ENCODE measurements at places on chromosomes 7 and 10.

GRCh38 chr7:75045881-75046280 lies 27.7 kb downstream of the RCC1L start:
- DNase-seq = no peak

DNA sequence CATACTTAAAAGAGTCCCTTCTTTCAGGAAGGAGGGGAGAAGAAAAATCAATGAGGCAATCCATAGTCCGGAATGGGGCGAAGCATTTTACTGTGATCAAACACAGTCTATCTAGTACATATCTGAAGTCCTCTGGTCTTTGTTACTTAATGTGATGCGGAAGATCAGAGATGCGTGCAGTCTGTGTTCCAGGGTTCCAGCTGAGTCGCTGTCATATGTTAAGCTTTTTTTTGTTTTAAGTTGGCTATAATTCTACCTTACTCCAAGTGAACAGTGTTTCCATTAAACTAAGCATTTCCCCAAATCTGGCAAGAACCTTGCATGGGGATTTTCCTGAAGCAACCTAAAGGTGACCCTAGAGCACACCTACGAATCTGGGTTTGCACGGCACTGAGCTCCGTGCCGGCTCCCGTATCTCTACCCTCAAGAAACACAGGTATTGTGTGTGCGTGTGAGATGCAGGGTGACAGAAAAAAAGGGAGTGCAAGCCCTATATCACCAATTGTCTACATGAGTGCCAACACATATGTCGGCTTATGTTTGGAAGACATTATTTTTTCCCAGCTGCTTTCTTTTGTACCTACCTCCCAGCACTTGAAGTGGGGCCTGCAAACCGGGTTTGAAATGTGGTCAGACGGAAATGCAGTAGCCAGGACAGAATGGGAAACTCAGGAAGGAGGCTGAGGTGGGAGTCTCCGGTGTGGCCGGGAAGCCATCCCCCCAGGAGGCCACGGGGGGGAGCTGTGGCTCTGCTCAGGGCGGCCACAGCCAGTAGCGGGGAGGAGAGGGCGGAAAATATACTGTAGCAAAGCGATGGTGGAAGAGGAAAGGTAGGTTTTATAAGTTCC lies 435.8 kb upstream of the MGMT start:
- peak; percentile 39 for DNase-seq

DNA sequence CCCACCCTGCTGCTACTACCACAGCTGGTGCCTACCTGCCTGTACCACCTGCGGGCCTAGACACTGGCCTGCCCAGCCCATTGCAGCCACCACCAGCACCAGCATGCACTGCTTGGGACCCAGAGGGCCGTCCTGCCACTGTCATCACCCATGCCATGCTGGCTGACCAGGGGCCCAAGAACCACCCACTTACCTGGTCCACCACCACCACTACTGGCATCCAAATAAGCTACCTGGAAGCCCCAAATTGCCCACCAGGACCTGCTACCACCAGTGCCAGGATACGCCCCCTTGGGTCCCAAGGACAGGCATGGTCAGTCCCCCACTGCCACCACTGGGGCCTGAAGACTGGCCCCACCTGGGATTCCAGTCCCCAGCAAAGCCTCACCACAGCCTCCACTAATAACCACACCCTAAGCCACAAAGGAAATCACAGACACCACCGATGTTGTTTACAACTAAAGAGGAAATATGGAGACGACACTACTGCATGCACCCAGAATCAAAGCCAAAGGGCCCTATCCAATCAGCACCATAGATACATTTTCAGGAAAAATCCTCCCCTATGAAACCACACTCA lies 70.5 kb upstream of the DIP2C start:
- no peak for DNase-seq

GRCh38 chr10:80283119-80283518 lies 6.3 kb downstream of the MAT1A start:
- no peak for DNase-seq

DNA sequence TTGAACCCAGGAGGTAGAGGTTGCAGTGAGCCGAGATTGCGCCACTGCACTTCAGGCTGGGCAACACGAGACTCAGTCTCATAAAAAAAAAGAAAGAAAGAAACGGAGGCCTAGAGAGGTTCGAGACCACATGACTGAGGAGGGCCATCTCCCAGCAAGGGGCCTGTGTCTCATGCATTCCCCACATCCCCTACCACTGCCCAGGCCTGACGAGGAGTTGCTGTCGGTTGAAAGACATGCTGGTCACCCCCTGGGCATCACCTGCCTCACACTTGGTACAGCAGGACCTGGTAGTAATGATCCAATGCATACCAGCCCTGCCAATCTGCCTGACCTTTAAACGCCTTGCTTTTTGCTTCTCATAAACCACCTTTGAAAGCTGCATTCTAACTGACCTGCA lies 85.9 kb downstream of the DLG5 start:
- no peak for DNase-seq

- DNase-seq = no peak
These were observed 362.7 kb downstream of the DNAJB6 start for GRCh38 chr7:157699357-157700013.

- no peak for DNase-seq
These were observed 64.9 kb downstream of the LCOR start for GRCh38 chr10:96896884-96897589.

DNA sequence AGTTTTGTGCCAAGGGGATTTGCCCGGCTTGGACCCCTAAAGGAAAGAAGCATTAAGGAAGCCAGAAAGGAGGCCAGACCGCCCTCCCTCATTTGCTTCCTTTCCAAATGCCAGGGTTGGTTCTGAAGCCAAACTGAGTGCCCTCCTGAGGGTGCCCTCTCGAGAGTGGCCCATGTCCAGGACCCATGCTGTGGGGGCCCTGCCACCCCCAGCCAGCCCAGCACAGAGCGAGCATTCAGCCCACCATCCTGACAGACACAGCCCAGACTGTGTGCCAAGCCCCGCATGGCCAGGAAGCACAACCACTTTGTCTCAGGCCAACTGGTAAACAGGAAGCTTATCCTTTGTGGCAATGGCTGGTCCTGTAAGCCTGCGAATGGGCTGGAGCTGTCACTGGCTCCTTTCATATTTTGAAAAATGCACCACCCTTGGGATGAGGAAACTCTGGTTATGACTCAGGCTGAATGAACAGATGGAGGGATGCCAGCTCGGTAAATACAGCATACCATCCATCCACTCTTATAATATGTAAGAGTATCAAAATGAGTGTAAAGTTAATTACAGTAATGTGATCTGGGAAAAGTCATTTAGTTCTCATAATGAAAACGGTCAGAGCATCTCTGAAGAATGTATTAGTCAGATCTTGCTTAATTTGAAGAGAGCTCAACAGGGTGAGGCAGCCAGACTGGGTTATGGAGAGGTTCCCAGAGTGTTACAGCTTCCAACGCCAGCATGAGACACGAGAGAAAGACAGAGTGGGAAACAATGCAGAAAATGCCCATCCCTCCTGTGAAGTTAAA lies 65.0 kb downstream of the STK17A start:
- no peak for DNase-seq

DNA sequence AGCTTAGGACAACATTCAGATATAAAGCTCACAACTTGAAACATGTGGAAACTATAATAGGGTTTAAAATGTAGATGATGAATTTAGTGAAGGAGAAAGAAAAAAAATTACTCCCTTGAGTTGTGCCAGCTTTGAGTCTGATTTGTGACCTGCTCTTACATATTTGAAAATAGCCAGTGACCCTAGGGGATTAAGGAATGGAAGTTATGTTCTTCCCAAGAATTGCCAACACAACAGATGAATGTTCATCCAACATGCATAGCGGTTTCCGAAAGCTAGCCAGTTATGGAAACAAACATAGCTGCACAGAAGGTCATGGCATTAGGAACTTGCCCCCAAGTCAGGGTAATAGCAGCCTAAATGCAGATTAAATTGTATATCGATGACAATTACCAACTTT lies 10.8 kb downstream of the TMEM196 start:
- DNase-seq = no peak

GRCh38 chr7:28088901-28089714 lies 91.5 kb downstream of the JAZF1 start:
- DNase-seq = no peak

DNA sequence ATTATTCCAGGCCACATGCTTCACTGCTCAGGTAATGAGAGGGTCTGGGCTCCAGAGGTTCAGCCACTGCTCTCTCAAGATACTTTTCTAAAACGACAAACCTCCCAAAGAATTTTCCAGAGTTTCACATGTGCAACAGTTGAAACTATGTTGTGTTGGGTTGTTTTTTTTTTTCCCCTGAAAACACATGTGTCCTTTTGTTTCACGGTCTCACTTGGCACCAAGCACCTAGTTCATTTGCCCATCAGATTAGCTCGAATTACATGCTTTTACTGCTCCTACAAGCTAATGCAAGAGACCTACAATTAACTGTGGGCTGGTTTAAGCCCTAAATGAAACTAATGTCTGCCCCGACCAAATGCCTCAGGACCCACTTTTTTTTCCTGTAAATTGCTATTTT lies 313.3 kb downstream of the FGFR2 start:
- no peak for DNase-seq

DNA sequence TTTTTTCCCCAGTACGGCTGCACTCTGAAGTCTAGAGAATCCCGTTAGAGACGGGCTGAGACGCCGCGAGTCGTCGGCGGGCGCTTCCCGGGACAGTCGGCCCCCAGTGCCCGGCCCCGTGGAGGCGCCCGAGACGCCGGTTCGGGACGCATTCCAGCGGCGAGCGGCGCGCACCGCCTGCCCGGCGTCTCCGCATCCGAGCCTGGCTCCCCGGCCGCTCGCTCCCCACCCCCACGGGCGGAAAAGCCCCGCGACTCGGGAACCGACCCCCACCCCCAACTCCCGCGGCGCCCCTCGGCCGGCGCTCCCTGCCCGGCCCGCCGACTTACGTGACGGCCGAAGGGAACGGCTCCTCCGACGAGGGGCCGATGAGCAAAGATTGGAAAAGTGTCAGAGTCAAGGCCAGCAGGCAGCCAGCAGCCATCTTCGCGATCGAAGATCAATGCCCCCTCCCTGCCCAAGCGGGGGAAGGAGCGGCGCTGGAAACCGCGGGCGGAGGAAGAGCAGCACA lies 486 bp downstream of the CACNA2D1 start:
- DNase-seq = peak; percentile 75

DNA sequence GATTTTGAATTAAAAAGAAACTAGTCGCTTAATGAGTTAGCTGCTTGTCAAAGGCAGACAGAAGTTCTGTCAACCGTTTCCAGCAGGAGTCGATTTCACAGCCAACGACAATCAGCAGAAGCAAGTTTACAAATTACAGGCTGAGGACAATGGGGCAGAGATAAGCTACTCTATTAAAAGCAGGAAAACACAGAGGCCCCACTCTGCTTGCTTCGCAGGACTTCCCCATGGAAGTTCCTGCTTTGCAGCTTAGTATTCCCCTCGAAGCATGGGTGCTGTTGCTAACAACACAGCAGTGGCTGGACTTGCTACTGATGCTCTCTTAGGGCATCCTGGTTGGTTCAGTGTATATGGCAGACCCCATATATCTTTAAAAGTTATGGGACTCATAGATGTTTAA lies 50.8 kb upstream of the KLF6 start:
- DNase-seq = no peak

DNA sequence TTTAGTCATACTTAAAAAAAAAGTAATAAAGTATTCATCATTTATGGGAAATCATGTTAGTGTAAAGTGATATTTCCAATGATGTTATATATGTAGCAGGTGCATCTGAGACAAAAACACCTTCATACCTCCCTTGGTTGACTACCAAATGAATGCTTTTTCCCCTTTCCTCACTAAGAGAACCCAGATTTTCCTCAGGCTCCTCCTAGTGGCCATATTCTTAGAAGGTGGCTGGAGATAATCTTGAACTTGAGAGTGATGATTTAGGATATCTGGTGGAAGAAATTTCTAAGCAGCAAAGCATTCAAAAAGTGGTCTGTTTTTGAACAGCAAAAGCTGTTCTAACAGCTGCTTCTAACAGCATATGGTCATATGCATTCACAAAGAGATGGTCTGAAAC lies 16.8 kb upstream of the DNAH11 start:
- DNase-seq = no peak

GRCh38 chr10:89642193-89642592 lies 2.8 kb downstream of the PANK1 start:
- DNase-seq = no peak

- no peak for DNase-seq
These were observed 49.0 kb downstream of the NDUFB2 start for GRCh38 chr7:140745266-140746058.

- DNase-seq = no peak
These were observed 211.3 kb downstream of the GRID1 start for GRCh38 chr10:86155054-86155921.

GRCh38 chr7:7761974-7762779 lies 43.8 kb upstream of the RPA3 start:
- DNase-seq = no peak

- no peak for DNase-seq
These were observed 3.8 kb upstream of the CAV2 start for GRCh38 chr7:116495736-116496135.

DNA sequence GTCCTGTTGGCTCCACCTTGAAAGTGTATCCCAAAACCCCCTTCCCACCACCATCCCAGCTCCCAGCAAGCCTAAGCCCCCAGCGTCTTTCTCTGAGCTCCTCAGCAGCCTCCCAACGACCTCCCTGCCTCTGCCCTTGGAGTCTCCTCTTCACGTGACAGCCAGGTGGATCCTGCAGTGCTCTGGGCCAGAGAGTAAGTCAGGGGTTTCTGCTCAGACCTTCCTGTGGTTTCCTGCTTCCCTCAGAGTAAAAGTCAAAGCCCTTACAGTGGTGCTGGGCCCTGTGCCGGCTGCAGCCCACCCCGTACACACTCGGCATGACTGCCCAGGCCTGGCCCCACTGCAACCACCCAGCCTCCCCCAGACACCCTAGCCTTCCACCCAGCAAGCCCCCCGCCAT lies 51.9 kb downstream of the OAT start:
- DNase-seq = no peak

- no peak for DNase-seq
These were observed 21.6 kb upstream of the LIMK1 start for GRCh38 chr7:74061840-74062539.

DNA sequence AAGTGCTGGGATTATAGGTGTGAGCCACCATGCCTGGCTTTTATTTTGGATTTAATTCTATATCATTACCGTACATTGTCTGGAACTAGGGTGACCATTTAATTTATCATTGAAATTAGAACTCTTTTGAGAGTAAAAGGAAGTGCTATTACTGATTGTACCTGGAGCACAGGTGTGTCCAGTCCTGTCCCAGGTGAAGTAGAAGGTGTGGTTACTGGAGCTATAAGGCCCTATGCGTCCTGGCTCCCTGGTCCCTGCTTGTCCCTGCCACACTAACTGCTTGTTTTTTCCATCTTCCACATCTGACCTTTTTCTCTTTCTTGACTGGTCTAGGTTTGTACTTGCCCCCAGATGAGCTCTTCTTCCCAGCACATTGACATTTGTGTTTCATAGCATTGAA lies 147.0 kb downstream of the PPP1R9A start:
- no peak for DNase-seq

GRCh38 chr10:128476368-128476725 lies 350.1 kb upstream of the MKI67 start:
- no peak for DNase-seq

DNA sequence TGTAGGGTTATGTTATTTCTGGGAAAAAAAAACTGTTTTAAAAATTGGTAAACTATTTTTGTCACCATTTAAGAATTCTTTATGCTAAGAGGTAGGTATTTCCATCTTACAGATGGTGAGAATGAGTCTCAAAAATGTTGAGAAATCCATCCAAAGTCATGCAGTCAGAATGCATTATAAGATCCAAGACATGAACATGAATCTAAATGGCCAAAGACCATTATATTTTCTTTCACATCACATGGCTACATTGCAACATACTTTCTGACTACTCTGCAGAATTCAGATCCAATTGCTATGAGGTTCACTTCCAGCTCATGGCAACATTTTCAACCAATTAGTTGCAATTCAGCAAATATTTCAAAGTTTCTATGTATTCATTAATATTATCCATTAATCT lies 181.2 kb downstream of the TWIST1 start:
- no peak for DNase-seq

All from H1 (cell line).